ENCODE measurements at places on chromosomes 7 and 10.

GRCh38 chr10:131955591-131956340 is 26.0 kb downstream of the BNIP3 start:
- no peak for DNase-seq

DNA sequence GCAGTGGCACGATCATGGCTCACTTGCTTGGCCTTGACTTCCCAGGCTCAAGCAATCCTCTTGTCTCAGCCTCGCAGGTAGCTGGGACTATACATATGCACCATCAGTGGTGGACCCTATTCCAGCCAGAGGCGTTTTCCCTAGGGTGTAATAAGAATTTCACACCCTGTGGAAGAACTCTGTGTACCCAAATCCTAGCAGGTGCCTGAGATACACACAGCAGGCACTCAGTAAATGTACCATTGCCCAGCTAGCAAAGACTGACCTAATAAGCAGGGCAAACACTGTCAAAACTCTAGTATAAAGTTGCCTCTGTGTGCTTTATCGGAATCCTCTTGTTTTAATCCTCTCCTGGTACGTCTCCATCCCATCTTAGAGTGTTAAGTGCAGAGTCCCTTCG is 33.7 kb upstream of the BHLHA15 start:
- no peak for DNase-seq

DNA sequence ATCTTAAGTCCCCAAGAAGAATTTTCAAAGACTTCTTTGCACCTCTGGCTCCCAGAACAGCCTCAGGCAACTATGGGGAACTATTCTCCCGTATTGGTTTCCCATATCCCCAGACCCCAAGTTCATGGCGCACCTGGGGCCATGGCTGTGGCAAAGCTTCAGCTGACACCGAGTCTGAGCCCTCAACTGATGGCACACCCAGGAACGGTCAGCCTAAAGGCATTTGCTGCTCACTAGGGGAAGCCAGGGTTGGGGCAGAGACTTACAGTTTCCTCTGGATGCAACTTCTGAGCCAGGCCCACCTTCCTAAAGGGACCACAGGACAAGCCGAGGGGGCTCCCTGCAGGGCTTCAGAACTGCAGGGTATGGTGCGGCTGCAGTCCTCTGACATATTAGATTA is 13.7 kb upstream of the CPA1 start:
- no peak for DNase-seq

DNA sequence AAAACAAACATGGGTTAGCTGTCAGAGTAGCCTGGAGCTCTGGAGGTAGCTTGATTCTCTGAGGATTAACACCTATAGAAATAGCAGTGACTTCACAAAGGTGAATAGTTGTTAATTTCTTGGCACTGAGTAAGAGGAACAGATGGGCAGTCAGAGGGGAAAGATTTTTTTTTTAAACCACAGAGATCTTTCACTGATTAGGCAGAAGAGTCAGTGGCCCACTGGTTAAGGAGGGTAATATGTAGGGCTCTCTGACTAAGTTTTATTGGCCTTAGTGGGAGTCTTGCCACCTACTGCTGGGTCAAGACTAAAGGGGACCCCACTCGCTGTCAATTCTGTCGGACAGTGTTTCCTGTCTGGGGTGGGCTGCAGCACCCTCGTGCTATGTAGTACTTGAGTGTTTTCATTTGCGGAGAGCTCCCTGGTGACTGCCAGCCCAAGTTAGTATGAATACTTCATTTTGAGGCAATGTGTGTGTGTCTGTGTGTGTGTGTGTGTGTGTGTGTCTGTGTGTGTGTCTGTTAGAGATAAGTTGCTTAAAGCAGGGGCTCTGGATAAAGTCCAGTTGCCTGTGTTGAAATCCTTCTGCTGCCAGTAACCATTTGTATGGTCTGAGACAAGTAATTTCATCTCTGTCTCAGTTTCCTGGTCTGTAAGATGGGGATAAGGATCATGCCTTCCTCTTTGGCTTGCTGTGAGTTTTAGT is 145.2 kb downstream of the ARID5B start:
- DNase-seq, result no peak

DNA sequence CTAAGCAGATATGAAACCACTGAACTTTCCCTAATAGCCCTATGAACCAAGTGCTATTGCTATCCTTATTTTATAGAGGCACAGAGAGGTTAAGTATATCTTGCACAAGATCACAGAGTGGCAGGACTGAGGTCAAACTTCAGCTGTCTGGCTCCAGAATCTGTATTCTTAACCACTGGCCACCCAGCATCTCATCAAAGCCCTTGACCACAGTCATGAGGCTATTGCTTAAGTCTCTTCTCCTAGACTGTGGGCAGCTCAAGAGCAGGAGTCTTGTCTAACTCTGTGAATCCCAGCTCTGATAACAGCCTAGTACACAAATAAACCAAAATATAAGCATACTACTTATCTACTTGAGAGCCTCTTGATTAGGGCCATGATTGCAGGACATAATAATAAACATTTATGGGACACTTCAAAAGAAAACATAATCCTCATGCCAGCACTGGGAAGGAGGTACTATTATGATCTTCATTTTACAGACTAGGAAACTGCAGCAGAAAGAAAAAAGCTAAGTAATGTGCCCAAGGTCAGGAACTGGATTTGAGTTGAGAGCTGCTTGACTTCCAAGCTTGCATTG is 22.4 kb upstream of the SMC3 start:
- no peak for DNase-seq

- no peak for DNase-seq
These were observed 64.8 kb downstream of the SMURF1 start for GRCh38 chr7:99079104-99079503.

DNA sequence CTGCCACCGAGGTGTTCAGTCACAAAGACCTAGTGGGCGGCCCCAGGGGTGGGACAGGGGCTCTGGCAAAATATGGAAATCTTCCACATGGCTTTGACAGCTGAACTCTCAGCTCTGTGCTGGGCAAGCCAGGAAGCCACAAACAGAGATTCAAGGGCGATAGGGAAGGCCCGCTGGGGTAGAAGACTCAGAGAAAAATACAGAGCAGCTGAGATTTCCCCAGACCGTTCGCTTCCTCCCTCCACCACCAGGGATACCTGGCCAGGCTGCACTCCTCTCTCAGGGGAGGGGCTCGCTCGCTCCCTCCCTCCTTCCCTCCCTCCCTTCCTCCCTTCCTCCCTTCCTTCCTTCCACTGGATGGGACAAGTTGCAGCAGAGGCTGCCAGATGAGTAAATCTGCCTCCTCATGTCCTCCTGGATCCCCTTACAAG is 260.5 kb downstream of the PRPF18 start:
- no peak for DNase-seq

GRCh38 chr10:83943920-83944319 is 195.4 kb upstream of the GHITM start:
- no peak for DNase-seq

DNA sequence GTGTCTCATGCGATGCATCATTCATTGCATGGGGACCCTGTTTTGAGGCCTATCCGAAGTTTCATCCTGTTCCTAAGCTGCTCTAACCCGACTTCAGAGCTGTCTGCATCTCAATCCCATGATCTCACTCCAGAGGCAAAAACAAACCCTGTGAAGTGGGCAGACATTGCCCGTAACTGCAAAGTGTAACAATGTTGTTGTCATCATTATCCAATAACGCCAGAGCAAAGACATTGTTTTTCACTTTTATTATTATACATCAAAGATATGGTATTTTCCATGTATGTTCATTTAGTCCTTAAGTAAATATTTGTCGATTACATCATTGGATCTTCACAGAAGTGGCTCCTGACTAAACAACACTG is 246.7 kb downstream of the KLF6 start:
- DNase-seq, result no peak

DNA sequence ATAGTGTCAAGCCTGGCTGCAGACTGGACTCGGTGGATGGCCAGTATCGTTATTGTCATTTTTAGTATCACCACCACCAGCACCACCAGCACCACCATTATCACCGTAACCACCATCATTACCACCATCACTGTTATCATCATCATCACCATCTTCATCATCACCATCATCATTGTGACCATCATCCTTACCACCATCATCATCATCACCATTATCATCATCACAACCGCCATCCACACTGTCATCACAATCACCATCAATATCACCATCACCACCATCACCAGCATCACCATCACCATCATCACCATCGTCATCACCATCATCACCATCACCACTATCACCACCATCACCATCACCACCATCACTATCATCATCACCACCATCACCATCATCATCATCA is 65.6 kb downstream of the FOXL3 start:
- no peak for DNase-seq

DNA sequence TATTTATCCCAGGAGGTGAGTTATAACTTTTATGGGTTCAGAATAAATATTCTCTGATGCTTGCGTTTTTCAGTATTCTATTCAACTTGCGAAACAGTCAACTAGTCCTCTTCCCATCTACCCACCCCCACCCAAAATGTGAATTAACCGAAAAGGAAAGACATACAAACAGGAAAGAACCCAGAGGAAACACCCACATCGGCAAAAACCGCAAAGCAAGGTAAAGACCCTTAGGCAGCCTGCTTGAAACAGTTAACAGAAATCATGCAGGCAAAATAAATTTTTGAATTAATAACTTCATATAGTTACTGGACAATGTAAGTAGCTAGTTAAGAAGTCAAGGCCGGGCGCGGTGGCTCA is 5.4 kb downstream of the ZC3HAV1 start:
- DNase-seq, result no peak

GRCh38 chr7:47391726-47392125 is 190.2 kb downstream of the TNS3 start:
- DNase-seq, result no peak

GRCh38 chr7:39746103-39746819 is 122.9 kb downstream of the RALA start:
- DNase-seq, result peak; percentile 64

GRCh38 chr7:148124477-148124876 is 466.1 kb upstream of the C7orf33 start:
- DNase-seq, result no peak

GRCh38 chr10:99775850-99776249 is 6.6 kb upstream of the ABCC2 start:
- DNase-seq, result no peak

DNA sequence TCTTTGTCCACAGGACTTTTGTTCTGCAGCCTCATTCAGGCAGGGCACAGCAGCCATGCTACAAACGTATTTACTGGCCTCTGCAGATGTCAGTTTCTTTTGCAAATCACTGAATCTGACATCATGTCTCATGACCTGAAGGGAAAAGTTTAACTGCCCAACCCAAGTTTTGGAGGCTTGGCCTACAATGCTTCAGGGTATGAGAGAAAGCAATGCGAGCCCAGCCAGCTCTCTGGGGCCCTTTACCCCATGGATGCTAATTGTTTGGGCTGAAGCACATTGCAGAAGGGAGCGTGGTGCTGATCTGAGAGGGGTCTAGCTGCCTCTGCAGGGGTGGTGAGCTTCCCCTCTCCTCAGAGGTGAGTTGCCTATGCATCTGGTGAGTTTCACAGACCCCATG is 179.9 kb upstream of the CXCL12 start:
- DNase-seq, result no peak

DNA sequence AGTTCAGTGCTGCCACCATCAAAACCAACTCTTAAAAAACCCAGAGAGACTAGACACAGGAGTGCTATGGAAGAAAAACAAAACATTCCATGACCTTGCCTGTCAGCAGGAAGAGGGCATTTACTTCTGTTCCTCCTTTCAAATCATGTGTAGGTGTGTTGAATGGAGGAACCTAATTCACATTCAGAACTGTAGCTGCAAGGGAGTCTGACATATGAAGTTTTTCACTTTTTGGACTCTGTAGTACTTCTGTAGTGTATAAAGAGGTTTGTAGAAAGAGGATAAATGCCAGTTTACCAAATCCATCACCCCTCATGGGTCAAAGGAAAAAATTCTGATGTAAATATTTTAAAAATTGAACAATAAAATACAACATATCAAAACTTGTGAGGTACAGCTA is 51.1 kb upstream of the SYPL1 start:
- no peak for DNase-seq

DNA sequence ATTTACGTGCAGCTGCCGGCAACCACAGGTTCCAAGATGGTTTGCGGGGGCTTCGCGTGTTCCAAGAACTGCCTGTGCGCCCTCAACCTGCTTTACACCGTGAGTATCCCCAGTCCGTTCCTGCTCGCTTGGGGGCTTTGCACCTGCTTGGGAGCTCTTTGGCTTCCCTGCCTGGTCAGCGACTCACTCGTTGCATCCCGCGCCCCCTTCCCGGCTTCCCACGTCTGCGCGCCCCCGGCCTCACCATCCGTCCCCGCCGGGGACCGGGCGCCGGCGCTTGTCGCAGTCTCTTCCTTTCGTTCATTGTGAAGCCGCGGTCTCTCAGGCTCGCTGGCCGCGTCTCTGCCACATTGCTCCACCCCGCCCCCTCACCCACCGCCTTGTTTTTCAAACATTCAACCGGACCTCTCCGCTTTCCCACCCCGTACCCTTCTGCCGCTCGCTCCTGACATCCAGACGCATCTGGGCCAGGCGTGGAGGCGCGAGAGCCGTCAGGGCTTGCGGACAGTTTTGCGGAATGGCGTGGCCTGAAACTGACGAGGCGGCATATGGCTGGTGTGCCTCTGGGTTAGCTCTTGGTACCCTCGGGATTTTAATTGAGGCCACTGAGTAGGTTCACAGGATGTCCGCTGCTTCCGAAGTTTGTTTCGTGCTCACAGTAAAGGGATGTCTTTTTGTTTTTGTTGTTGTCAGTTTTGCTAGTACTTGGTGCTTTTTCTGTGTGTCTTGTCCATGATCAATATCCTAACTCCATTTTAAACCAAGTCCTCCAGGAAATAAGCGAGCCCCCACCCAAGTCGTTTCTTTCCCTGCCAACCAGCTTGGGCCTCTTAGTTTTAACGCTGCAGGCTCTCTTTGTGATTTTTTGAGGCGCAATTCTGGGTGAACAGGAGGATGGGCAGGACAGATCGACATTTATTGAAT is 639 bp downstream of the TSPAN13 start:
- no peak for DNase-seq

GRCh38 chr7:84981055-84981976 is 205.5 kb downstream of the SEMA3D start:
- no peak for DNase-seq

GRCh38 chr10:72297281-72297804 is 23.6 kb downstream of the DDIT4 start:
- no peak for DNase-seq

GRCh38 chr10:68871105-68871711 is 29.9 kb upstream of the DDX50 start:
- no peak for DNase-seq
